ENCODE measurements at places on chromosomes 3 and 15.

DNA sequence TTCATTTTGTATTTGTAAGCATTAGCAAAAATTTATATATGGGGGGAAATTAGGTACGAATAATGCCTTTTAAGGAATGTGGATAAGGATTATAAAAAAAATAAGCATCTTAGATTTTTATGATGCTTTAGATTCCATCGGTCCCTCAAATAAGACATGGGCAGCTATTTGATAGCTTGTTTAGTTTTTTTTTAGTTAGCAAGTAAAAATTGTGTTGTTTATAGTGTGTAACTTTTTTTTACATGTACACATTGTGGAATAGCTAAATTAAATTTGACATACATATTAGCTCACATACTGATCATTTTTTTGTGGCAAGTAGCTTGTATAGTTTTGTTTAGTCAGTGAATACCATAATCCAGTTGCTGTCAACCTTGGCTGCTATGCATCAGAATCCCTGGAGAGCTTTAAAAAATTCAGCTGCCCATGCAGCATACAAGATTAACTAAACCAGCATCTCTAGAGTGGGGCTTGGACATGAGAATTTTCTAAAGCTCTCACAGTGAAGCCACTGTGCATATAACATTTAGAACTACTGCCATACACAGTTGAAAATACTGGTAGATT, 53.9 kb downstream of the TMOD3 start:
- no peak for DNase-seq

GRCh38 chr3:120791913-120792312, 49.4 kb downstream of the GTF2E1 start:
- no peak for DNase-seq

DNA sequence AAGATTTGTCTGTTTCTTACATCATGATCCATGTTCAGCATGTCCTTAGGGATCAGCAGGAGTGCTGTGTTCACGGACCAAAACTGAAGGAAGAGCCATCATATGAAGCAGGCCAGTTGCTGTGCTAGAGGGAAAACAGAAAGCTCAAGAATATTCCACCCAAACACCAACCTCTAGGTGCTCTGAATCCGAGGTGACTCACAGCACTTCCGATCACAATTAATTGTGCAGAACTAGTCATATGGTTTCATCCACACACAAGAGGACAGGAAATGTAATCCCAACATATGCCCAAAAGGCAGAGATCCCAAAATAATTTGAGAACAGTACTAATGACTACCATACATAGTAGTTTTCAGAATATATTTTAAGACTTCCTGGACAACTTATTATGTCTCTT, 257.9 kb upstream of the KCNH8 start:
- DNase-seq = no peak

DNA sequence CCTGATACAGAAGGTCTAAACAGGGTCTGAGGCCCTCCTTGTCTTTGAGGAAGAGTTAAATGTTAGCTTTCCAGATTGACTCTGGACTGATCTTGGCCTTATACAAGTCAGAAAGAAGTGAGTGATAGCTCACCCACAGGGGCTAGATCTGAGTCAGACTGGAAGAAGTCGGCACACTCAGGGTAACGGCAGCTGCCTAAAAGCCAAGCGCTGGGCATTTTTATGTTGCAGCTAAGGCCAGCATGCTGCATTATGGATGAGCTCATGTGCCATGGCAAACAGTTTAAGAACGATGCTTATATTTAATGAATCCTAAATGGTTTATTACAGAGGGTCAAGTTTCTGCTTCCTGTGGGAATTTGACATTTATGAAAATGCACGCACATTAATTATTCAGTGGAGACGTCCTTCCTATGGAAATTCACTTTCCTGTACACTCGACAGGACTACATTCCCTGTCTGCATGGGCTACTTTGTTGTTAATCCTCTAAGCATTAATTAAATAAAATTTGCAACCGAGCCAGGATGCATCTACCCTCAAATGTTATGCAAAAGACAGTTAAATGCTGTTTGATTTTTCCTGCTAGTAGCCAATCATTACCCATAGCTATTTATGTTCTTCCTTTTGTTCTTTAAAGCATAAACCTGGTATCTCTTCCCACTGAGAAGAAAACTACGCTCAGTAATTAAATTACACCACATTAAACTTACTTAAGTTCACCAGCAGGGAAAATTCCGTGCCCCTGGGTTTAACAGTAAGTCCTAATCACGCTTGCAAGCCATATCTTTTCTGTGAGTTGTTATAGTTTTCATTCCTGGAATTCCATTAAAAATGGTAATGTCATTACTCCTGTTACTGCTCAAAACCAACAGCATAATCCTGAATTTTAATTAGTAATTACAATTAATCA, 762.7 kb upstream of the CFAP20DC start:
- no peak for DNase-seq

DNA sequence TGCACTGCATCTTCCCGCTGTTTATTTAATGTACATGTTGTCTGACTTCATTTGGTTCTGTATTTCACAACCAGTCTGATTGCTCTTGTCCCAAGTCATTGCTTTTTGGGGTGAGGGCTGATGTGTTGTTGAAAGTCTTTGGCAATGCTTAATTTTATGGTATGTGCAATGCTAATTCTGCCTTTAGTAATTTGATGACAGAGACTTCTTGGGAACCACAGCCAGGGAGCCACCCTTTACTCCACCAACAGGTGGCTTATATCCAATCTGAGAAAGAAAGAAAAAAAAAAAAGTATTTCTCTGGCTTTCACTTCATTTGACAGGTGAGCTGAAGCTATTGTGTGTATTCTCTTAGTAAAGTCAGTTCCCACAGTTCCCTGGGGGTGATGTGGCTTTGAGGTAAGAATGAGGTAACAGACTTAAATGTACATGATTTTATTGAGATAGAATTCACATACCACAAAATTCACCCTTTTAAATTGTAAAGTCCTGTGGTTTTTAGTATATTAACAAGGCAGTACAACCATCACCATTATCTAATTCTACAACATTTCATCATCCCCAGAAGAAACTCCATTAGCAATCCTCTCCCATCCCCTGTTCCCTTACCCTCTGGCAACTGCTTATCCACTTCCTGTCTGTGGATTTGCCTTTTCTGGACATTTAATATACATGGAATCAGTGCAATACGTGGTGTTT, 97.3 kb downstream of the SLCO3A1 start:
- no peak for DNase-seq

All from ecto neural progenitor cell (in vitro differentiated cells).